ENCODE measurements at places on chromosomes 16 and 17.

- no peak for DNase-seq
Measured at GRCh38 chr17:40602445-40603443, 37.5 kb upstream of the CCR7 start.

GRCh38 chr16:16146380-16147315 lies 76.6 kb downstream of the ABCC6 start:
- no peak for DNase-seq

GRCh38 chr16:15919331-15919730 lies 30.1 kb upstream of the ABCC1 start:
- no peak for DNase-seq

DNA sequence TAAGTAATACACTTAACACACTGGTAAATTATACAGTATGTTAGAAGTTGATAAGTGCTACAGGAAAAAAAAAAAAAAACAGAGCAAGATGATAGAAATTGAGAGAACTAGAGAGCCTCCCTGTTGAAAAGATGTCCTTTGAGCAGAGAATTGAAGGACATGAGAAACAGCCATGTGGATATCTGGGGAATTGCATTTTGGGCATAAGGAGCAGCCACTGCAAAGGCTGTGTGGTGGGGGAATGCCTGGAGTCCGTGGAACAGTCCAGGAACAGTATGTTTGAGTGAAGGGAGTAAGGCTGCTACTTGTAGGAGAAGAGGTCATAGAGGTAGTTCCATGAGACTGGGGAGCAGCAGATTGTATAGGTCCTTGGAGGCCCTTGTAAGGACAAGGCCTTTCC lies 178.4 kb downstream of the FTO start:
- DNase-seq = no peak

DNA sequence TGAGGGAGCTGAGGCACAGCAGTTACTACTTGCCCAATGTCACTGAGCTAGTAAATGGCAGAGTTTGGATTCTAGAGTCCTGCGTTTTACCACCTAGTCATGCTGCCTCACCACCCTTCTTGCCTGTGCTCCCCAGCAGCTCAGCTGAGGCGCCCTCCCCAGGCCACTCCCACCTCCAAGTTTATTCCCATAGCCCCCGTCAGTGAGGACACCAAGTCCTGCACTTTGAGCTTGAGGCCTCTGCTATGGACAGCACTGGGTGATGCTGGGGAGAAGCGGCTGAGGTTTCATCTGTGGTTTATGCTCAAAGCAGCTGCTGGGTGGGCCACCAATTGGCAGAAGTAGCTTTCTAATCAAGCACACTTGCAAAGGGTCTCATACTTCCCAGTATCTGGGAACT lies 36.7 kb downstream of the TMEM238L start:
- DNase-seq = no peak

DNA sequence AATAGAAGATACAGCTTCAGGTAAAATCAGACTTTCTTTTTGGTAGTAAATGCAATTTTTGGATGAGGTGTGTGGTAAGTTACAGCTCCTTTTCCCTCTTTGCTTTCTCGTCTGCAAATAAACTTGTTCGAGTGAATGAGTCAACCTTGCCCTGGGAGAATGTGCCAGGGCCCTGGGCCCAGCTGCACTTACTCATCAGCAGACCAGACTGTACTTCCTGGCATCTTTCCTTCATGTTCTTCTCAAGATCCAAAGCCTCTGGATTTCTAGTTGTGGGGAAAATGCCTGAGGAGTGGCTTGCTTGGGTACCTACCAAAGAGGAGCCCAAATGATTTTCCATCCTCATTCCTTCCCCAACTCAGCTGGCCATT lies 5.4 kb upstream of the G6PC1 start:
- DNase-seq = no peak

DNA sequence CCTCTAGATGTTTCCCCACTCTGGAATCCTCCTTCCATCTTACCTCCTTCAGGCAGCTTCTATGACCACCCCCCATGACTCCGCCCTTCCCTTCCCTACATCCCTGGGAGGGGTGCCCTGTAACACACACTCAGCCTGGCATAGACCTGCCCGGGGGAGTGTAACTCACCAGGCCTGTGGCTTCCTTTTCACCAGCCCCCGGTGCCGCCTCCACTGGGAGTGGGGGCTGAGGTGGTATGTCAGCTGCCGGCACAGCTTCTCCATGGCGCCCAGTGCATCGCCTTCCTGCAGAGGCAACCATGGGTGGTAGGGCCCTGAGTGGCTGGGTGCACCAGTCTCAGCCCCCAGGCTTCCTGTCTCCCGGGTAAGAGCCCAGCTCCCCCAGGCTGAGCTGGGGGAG lies 32.3 kb downstream of the TRPV2 start:
- no peak for DNase-seq

DNA sequence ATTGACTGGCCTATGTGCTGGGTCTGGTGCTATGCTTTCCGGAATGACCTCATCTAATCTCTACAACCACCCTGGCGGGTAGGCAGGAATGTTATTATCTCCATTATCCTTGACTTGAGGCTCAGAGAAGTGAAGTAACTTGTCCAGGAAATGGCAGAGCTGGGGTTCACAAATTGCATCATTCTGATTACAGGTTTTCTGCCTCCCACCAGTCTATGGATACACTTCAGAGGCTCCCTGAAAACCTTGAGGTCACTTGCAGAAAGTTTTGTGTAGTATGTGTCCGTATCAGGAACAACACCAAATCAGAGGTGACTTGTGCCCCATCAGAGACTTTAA lies 19.1 kb downstream of the NOD2 start:
- DNase-seq = no peak
